NCI-H1436 treated with DMSO at 0.1 percent for 48 hours (cell line): ENCODE measurements at places on chromosomes 1 and 21.
A peak's percentile ranks its signal among the peaks of the same experiment; 100 is the strongest.

GRCh38 chr1:206864939-206865671 lies at the start of gene IL20:
TSS of gene IL20 (plus strand) at chr1:206865623. CDS start at chr1:206865853, 230 bp downstream.
- DNase-seq: no peak

GRCh38 chr21:28142697-28143096 lies 850.0 kb downstream of the LTN1 start:
- DNase-seq: no peak

GRCh38 chr21:39118061-39118460 lies 65.2 kb downstream of the PSMG1 start:
- DNase-seq: no peak

GRCh38 chr1:110765640-110766335 lies 91.0 kb upstream of the KCNA3 start:
- DNase-seq: no peak

GRCh38 chr1:210298936-210299335 lies 29.8 kb upstream of the HHAT start:
- no peak for DNase-seq

GRCh38 chr21:34092262-34092921 lies 19.0 kb downstream of the MRPS6 start:
- no peak for DNase-seq

GRCh38 chr21:41403331-41403730 lies 22.7 kb upstream of the MX1 start:
- no peak for DNase-seq

- DNase-seq: no peak
Measured at GRCh38 chr1:172763057-172763456, 104.2 kb downstream of the FASLG start.

GRCh38 chr1:238306411-238306810 lies 415.7 kb upstream of the ZP4 start:
- no peak for DNase-seq

DNA sequence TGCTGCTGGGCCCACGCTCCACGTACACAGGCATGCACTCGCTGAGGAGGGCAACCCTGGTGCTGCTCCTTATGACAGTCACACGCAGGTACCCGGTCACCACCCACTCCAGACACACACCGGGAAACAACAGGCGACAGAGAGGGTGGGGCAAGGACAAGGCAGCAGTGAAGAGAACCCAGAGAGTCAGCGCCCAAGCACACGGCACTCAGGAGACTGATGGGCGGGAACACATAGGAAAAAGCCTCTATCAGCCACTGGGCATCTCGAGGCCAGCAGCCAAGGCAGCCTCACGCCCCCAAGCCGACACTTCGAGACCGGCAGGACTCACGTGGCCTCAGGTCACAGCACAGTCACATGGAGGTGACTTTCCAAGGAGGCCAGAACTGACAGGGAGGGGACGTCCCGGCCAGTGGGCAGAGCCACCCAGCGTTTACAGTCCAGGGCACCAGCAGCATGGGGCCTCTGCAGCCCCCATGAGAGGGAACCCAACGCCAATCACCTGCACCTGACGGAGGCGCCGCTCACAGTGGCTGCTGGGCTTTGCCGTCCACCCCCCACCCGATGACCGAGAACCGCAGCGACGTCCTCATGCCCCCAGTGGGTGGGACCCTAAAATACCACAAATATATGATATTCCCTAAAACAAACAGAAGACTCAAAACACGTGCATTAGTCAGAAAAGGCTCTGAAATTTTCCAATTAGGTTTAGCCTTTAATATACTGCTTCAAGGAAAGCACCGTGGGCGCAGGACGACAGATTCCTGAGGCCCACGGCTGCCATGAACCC lies 19.7 kb downstream of the PTTG1IP start:
- DNase-seq: no peak

GRCh38 chr1:29230553-29231378 lies at the start of gene MECR:
TSS of gene MECR (minus strand) at chr1:29230934. CDS start at chr1:29230906, 28 bp downstream.
- DNase-seq: peak; percentile 41

GRCh38 chr1:81208441-81208840 lies 592.3 kb upstream of the ADGRL2 start:
- DNase-seq: no peak

DNA sequence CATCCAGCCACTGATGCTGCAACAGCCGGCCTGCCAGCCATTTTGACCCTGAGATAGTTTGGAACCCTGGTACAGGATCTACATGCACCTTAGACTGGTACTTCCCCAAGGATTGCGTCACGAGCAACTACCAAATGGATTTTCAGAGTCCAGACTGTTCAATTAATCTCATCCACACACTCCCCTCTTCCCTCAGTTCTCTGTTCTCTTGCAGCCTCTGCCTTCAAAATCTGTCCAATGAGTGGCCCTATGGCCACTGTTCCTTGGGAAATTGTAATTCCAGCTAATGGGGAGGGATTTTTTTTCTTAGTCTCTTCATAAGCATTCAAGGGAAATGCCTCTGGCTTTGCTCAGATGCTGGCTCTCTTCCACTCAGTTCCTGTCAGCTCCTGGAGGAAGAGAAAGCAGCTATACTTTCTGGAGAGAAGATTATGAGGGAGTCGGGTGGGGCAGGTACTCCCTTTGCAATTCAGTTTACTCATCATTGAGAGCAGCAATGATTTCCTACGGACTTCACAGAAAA lies 19.8 kb upstream of the UAP1 start:
- DNase-seq: no peak

DNA sequence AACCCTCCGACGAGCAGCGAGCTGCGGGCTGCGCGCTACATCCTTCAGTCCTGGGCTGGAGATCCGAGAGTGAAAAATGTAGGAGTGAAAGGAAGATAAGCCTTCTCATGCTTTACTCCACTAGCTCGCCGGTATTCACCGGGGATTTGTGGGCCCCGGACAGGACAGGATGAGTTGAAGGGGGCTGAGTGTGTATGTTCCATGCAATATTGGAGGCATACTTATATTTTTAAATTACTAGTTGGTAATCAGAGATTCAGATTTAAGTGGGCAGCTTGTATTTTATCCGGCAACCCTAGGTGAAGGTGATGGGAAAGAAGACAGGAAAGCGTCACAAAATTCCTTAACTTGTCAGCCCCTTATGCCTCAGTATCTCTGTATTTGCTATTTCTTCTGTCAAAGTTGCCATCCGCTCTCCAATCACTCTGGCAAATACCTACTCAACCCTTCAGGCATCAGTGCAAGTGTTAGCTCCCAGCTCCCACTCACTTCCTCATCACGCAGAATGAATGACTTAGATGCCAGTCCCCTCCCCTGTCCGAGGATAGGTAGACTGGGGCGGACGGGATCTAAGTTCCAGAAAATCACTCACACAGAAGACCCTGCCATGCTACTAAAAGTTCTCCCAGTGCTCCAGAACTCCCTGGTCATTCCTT lies 503 bp upstream of the PIGM start:
- no peak for DNase-seq

DNA sequence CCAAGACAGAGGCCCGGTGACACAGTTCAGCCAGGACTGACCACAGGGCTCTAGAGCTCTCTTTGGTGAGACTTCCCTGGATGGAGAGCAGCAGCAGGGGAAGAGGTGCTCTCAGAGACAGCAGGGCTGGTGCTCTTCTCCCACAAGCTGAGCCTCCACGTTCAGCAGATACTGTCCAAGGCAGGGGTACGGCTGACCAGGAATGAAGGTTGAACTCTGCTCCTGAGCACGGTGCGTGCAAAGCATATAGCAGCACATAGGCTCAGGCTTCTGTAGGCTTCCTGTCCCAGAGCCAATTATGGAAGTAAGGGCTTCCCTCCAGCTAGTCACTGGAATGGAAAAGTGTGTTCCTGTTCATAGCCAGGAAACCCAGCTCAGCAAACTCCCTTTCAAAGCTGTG lies 23.9 kb downstream of the DMBX1 start:
- DNase-seq: no peak

DNA sequence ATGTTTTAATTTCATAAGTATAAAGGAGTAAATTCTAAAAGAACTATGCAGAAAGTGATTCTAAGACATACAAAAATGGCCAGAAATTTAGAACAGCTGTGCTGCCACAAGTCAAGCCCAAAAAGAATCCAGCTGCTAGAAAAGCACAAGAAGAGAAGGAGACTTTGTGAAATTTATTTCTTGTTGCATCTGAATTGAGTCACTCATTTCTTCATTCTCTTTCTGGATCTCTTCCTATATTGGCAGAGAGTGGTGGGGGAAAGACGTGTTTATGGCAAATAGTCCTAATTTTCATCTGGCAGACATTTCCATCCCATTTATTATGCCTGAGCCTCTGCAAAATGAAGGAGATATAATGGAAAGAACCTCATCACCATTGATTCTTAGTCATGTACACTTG lies 139.6 kb upstream of the CTTNBP2NL start:
- DNase-seq: no peak
